ENCODE measurements at places on chromosomes 3 and 15.

- DNase-seq: no peak
Observed at GRCh38 chr3:12449889-12450682, 34.2 kb upstream of the TSEN2 start.

- no peak for DNase-seq
Observed at GRCh38 chr15:70141376-70142071, 43.8 kb upstream of the TLE3 start.

GRCh38 chr3:14278799-14279625 lies 100.4 kb downstream of the LSM3 start:
- no peak for DNase-seq

DNA sequence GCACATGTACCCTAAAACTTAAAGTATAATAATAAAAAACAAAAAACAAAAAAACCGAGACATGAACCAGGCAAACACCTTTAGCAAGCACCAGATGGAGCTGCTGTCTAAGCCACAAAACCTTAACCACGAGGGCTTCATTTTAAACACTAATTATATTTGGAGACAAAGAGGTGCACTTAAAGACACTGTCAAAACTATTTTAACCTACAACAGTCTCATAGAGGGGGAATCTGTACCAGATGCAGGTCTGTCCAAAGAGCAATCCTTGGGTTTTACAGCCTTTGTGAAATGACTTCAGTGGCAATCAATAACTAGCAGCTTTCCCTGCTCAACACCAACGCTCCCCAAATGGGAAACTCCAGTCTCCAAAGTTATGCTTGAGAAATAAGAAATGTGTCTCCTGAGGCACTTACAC lies 115.7 kb upstream of the TSPAN3 start:
- DNase-seq: no peak

- DNase-seq: no peak
Observed at GRCh38 chr3:62088472-62089104, 284.8 kb downstream of the FEZF2 start.

GRCh38 chr3:160218136-160218535 lies 7.1 kb upstream of the C3orf80 start:
- DNase-seq: no peak

DNA sequence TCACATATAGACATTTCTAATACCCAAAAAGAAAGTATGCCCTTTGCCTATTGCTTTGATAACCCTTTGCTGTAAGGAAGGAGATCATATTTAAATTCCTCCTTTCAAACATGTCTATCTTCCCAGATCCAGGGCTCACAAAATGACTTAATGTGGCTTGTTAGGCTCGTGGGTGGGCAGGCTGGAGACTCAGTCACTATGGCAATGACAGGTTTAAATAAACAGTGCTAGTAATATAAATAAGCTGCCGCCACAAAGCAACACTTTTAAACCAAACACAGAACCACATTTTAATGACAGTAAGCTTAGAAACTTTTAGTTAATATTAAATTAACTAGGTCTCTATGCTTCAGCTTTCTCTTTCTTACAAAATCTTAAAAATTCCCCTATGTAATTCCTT lies 616.0 kb upstream of the NAALADL2 start:
- DNase-seq: no peak
